ENCODE measurements at places on chromosomes 2 and 18.

GRCh38 chr2:121019756-121020155 is 265.2 kb downstream of the TFCP2L1 start:
- DNase-seq = no peak

DNA sequence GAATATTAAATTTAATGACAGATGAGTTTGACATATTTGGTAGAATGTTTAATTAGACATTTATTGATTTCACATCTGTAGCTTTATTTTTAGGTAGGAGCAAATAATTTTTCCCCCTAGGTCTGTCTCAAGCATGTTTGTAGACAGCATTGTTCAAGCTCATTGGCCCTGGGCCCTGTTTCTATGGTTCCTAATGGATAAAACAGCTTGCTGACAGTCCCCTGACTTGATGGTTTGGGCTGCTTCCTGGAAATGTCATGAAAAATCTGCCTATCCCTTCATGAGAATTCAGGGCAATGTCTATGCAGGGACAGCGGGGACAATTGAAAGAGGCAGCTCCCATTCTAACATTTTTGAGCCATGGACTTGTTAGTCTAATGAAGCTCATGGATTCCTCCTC is 14.6 kb upstream of the MEP1B start:
- no peak for DNase-seq

DNA sequence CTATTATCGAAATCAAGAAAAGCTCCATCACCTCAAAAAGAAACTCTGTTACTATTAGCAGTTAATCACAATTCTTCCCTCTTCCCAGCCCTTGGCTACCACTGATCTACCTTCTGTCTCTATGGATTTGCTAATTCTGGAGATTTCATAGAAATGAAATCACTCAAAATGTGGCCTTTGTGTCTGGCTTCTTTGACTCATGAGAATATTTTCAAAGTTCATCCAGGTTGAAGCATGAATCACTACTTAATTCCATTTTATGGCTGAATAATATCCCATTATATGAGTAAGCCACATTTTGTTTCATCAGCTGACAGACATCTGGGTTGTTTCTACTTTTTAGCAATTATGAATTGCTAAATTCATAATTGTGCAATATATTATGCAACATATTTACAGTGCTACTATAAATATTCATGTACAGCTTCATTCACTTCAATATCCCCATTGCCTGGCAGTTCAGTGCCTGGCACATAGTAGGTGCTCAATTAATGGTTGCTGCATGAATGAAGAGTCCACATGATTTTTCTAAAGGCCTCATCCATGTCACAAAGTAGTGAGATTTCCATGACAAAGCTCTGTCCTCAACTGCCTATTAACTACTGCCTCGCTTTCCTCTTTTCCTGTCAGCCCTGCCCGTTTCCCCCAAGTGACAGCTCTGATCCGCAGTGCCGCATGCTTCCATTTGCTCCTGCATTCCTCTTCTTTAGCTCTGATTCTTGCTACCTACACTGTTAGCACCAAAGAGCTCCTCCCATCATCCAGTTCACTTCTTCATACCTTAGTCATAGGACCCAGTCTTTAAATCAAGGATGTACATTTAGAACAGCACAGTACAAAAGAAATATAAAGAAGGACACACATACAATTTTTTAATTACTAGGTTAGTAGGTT is 32.8 kb downstream of the CCDC93 start:
- no peak for DNase-seq

GRCh38 chr2:198232281-198232680 is 427.9 kb downstream of the PLCL1 start:
- DNase-seq = no peak

- no peak for DNase-seq
These were observed 237.9 kb downstream of the FHOD3 start for GRCh38 chr18:36535202-36535935.
